Activated CD8-positive, alpha-beta T cell treated with anti-CD3 and anti-CD28 coated beads for 36 hours (primary cell): ENCODE measurements at places on chromosomes 5 and 9. TPM values are rescaled to one million over a fixed set of nuclear protein-coding genes. Genes with fewer than 3 reads are reported as not detected.

Gene KIAA0825
- total RNA-seq = 0.54 TPM

Gene GMCL2
- total RNA-seq = not detected

Gene DMRT3
- total RNA-seq = not detected

Gene ECPAS
- 71.6 TPM for total RNA-seq

Gene TEK
- not detected for total RNA-seq

Gene GFRA3
- not detected for total RNA-seq

Gene FYB1
- 83.0 TPM for total RNA-seq

Gene PCDHGA6
- total RNA-seq = not detected

Gene DEPDC1B
- total RNA-seq = 34.1 TPM

Gene PDZD2
- total RNA-seq = not detected

Gene ADAMTS19
- not detected for total RNA-seq

Gene ADGRD2
- total RNA-seq = not detected

Gene SAXO1
- 0.07 TPM for total RNA-seq

Gene UNC5A
- not detected for total RNA-seq

Gene FABP6
- total RNA-seq = not detected

- DNase-seq = no peak
These were observed 40.8 kb downstream of the NNT start for GRCh38 chr5:43643750-43644149.

- DNase-seq = no peak
These were observed 16.3 kb upstream of the DCP2 start for GRCh38 chr5:112960315-112960714.

GRCh38 chr5:181259974-181260719, 796 bp downstream of the TRIM52 start:
- DNase-seq = no peak

- DNase-seq = no peak
These were observed 13.9 kb downstream of the IFNA1 start for GRCh38 chr9:21454149-21454548.

- no peak for DNase-seq
These were observed 132.2 kb downstream of the ZNF354C start for GRCh38 chr5:179192185-179192890.

DNA sequence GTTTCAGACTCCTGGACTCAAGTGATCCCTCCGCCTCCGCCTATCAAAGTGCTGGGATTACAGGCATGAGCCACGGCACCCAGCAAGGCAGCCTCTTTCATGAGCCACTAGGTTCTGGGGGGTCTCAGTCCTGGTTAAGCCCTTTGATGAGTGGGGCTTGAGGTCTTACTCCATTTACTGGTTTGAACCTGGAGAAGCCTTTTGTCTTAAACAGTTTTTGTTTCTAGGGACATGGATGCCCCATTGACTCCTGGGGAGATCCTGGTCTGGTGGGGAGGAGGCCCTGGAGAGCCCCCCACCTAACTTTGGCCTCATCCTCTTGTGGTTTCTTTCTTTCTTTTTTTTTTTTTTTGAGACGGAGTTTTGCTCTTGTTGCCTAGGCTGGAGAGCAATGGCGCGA, 6.7 kb downstream of the PRRC2B start:
- DNase-seq = no peak

DNA sequence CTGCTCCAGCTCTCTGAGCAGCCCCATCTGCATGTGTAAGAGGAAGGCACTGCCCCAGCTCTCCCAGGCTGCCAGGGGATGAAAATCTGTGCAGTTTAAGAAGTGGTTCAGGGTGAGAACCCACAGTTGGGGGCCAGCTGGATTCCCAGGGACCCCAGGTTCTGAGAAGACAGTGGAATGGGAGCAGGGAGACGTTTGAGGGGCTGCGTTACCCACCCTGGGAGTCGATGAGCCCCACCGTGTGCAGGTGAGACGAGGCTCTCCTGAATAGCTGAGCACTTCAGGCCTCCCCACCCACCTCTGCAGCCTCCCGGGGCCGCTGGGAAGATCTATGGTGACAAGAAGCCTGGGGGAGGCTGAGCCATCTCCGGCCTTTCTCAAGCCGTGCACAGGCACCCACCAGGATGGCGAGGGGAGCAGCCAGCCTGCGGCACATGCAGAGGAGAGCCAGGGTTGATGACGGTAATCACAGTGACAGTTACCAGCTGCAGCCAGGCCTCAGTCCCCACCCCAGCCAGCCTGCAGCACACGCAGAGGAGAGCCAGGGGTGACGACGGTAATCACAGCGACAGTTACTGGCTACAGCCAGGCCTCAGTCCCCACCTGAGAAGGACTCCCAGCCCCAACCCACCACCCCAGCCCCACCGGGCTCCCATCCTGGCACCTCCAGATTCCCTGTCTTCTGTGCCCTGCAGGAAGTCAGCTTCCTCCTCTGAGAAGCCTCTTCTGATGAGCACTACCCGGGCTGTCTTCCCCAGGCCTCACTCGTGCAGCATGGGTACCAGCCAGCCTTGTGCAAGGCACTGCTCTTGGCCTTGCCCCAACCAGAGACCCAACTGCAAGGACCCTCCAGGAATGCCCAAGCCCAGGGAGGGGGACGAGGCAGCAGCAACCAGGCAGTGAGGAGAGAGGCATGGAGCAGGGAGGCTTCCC, 150.8 kb upstream of the PPP1R26 start:
- no peak for DNase-seq

DNA sequence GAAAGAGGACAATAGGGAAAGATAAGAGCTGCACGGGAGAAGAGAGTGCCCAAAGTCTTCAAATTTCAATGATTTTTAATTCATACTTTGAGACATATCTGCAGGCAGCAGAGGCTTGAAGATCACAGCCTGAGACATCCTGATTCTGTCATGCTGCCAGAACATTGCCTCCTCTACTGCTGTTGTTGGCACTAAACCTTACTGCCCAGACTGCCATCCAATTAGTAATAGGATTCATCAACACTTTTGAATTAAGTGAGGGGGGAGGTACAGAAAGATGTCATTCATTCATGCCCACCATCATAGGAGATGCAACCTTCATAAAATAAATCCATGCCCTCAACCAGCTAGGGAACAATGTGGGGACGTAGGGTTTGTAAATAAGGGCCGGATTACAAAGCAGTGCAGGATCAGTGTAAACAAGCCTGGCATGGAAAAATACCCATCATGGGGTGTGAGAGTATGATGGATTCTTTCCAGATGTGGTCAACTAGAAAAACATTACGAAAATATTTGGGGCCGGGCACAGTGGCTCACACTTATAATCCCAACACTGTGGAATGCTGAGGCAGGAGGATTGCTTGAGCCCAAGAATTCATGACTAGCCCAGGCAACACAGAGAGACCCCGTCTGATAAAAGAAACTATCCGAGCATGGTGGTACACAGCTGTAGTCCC, 122.1 kb upstream of the DAPK1 start:
- no peak for DNase-seq

- DNase-seq = no peak
These were observed 520.0 kb upstream of the CLINT1 start for GRCh38 chr5:158378931-158379330.

GRCh38 chr9:89059925-89060506, 68.7 kb downstream of the S1PR3 start:
- no peak for DNase-seq

- no peak for DNase-seq
These were observed 248.5 kb upstream of the DAP start for GRCh38 chr5:11009576-11009975.

DNA sequence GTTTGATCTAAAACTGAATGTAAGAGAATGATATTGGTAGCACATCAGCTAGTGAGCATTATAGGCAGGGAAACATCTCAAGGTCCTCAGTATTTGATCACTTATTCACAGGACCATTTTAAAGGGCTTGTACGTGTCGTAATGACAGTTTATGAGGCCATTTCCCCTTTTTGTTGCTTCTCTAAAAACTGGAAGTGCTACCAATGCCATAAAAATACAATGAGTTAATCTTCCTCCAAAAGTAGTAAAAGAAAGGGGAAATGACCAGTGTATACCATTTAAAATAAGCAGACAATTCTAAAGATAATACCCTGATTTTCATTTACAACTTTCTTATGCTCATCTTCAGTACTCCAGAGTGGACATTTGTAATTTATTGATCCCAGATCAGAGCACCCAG, 285.8 kb upstream of the PCSK5 start:
- no peak for DNase-seq

DNA sequence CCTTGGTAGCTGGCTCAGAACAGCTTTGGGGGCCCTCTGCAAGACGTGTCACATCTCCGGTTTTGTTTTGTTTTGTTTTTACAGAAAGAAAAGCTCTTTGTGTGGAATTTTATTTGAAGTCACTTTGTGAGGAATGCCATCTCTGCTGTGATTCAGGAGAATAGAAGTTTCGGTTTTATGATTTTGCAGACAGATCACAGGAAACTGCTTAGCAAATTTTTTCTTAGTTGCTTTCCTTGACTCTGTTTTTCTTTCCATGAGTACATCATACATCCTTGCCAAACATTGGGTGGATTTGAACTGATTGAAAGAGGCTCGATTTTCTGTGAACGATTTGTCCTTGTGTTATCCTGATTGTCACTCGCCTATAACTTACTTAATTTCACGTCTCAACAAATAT, 5.1 kb downstream of the SEMA5A start:
- DNase-seq = no peak

DNA sequence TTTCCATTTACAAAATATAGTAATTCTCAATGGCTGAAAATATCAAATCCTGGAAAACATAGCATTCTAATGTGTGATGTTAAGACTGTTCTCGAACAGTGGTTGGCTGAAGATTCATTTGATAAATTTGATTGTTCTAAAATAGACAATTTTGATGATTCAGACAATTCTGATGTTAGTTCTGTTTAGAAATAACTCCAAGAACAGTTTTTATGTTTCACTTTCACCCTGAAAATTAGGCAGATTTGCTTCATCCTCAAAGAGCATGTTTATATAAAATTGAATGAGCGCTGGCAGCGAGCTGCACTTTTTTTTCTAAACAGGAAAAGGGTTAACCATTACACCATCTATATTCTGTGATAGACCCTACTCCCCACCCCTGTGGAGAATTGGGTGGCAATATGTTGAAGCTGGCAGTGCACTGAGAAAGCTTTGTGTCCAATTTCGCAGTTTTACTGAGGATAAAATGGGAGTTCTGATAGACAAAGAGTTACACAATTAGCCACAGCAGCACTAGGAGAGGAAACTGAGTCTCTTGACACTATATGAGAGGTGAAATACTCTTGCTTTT, 69.6 kb upstream of the TMED7 start:
- DNase-seq = no peak

GRCh38 chr5:146825033-146825432, 53.5 kb downstream of the PPP2R2B start:
- DNase-seq = peak; percentile 32

DNA sequence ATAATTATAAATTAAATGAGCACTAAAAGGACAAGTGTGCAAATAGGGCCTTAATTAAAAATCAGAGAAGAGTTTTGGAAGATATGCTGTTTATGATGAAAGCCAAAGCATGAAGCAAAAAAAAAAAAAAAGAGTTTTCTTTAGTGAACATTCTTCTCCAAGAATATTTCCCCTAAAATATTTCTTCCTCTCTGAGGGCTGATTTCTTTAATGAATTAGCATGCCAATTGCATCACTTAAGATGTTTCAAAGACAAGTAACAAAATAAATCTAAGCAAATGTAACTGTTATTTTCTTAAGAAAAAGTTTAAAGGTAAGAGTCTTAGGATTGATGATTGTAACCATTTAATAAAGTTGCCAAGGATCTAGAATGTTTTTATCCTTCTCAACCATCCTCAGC, 81.6 kb upstream of the MPDZ start:
- no peak for DNase-seq

GRCh38 chr9:75788006-75788634, 102.4 kb upstream of the PCSK5 start:
- no peak for DNase-seq

DNA sequence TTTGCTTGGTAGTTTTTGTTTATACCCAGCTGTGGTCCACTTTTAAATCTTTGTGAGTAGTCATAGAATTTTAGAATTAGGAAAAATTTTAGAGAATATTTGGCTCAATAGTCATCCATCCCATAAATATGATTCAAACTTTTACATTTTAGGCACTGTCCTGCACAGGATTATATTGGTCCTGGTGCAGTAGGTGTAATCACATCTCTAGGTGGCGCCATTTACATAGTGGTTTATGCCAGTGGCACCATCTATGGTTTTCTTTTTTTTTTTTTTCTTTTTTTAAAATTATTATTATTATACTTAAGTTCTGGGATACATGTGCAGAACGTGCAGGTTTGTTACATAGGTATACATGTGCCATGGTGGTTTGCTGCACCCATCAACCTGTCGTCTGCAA, 260.7 kb upstream of the KCNN2 start:
- peak; percentile 14 for DNase-seq

DNA sequence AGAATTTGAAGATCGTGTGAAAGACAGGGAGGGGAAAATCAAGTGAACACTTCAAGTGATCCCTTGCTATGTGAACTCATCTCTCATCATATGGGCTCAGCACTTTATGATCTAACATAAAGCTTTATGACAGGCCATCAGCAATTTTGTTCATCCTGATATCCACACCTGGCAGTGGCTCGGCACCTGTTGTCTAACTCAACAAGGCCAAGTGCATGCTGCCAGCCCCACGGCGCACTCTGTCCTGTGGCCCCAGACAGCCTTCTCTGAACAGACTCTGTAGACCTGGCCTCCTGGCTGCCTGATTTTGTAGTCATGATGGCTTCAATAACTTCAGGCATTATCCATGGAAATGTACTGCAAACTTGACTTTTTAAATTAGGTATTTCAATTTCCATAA, 106.3 kb downstream of the MEF2C start:
- DNase-seq = no peak

GRCh38 chr5:173534664-173535063, 81.8 kb downstream of the BOD1 start:
- DNase-seq = no peak

DNA sequence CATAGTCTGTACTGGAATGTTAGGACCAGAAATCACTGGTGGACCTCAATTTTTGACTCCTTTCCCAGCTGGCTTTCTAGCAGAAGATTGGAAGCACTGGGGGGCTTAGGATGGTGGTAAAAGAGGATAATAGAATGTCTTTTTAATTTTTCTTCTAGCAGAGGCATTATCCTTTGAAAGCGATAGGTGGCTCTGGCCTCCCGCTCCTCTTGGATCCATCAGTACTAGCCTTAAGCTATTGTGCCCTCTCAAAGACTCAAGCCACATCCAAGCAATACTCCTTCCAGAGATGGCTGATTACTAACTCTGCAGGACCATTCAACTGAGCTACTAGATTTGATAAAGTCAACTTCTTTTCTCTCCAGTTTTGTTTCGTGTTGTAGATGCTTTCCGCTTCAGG, 610.6 kb downstream of the CDH12 start:
- no peak for DNase-seq
